ENCODE measurements at places on chromosomes 4 and X. TPM values are rescaled to one million over a fixed set of nuclear protein-coding genes. Genes with fewer than 3 reads are reported as not detected.

DNA sequence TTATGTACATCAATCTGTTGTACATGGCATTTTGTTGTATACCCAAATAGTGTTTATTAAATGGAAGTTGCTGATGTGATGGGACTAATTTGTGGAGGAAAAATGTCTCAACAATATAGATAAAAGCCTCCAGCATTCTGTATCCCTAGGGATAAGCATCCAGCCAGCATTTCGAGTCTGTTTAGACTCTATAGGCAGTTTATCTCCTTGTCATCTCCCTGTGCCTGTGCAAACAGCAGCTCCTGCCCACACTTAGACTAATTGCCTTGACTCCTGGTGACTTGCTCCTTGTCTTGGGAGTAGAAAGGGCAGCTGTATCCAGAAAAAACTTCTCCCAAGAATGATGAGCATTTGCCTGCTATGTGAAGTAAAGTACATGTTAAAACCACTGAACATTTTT, 83.8 kb downstream of the DOCK11 start:
- no peak for DNase-seq

- DNase-seq, result no peak
These were observed 100.6 kb downstream of the AFF2 start for GRCh38 chrX:148601034-148601433.

DNA sequence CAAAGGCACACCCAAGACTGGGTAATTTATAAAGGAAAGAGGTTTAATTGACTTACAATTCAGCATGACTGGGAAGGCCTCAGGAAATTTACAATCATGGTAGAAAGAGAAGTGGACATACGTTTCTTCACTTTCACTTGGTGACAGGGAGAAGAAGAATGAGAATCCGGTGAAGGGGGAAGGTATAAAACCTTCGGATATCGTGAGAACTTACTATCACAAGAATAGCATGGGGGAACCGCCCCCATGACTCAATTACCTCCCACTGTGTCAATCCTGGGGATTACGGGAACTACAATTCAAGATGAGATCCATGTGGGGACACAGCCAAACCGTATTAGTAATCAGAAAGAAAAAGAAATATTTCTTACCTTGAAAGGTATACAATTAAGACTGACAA, 782.9 kb upstream of the HS3ST1 start:
- no peak for DNase-seq

GRCh38 chr4:566508-567295, 9.4 kb downstream of the TMEM271 start:
- DNase-seq, result no peak

- DNase-seq, result no peak
These were observed 2.4 kb downstream of the FAM241A start for GRCh38 chr4:112147697-112148096.

DNA sequence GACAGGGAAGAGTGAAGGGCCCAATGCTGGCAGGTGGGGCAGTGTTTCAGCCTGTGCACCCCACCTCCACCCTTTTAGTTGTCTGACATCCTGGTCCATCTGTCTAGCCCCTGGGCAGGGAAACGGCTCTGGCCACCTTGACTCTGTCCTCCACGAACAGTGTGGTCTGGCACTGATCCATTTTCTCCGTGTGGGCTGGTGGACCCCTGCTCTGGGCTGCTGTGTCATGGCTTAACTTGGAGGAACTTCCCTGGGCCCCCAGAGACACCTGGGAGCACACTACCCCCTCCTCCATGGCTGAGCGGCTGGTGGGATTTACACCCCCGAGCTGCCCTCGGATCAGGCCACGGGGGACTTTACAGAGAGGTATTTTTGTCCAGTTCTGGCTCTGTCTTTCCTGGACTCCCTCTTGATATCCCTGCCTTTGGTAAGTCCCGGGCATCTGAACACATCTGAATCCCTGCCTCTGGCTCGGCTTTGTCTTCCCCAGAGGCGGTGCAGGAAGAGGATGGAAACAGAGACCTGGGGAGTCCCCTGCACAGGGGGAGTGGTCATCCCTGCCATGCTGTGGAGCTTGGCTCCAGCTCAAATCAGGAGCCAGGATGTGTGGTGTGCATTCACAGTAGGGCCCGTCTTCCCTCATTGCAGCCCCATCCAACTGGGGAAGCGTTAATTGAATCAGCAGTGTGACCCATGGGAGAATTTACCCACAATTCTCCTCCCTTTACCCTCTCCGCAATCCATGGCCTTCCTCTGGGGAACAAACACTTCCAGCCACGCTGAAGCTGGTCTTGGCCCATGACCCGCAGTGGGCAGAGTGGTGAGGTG, 6.3 kb upstream of the NKX1-1 start:
- DNase-seq, result no peak

DNA sequence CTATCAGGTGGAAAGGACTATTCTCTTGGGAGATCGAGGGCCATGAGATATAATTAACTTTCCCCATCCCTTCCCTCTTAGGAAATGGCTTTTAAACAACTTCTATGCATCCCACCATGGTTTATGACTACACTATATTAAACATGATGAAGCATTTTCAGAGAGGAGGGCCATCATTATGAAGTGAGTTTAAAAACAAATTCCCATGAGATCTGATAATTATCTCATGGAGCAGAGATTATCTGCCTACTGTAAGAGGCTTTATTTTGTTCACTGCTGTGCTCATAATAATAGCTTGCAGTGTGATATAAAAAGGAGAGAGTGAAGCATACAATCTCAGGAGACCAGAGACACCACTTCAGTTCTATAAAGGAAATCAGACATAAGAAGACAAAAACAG, 330.5 kb upstream of the ZFP42 start:
- no peak for DNase-seq

GRCh38 chrX:51851507-51852085, 41.8 kb upstream of the MAGED1 start:
- DNase-seq, result no peak

DNA sequence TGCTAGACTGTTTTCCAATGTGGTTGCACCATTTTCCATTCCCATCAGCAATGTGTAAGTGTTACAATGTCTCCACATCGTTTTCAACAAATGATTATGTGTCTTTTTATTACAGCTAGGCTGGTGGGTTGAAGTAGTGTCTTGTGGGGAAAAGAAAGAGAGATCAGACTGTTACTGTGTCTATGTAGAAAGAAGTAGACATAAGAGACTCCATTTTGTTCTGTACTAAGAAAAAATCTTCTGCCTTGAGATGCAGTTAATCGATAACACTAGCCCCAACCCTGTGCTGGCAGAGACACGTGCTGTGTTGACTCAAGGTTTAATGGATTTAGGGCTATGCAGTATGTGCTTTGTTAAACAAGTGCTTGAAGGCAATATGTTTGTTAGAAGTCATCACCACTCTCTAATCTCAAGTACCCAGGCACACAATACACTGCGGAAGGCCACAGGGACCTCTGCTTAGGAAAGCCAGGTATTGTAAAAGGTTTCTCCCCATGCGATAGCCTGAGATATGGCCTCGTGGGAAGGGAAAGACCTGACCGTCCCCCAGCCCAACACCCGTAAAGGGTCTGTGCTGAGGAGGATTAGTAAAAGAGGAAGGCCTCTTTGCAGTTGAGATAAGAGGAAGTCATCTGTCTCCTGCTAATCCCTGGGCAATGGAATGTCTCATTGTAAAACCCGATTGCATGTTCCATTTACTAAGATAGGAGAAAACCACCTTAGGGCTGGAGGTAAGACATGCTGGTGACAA, 23.0 kb upstream of the UGT2B15 start:
- no peak for DNase-seq

DNA sequence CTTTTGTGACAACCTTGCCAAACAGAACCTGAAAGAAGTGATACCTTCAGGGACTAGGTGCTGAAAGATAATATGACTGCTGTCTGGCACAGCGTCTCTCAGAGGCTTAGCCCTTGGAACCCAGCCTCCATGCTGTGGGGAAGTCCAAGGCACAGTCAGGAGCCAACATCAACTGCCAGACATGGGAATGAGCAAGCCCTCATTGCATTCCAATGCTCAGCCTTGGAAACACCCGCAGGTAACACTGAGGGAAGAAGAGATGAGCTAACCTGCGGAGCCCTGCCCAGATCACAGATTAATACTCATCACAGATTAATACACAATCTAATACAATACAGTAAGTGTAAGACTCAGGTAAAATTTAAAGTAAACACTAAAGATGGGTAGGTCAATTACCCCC, 31.5 kb downstream of the LDB2 start:
- no peak for DNase-seq

COL4A6 gene
- not detected for total RNA-seq
